H7 (cell line): ENCODE measurements at places on chromosomes 12 and 14. TPM values are rescaled to one million over a fixed set of nuclear protein-coding genes. Genes with fewer than 3 reads are reported as not detected.

DNA sequence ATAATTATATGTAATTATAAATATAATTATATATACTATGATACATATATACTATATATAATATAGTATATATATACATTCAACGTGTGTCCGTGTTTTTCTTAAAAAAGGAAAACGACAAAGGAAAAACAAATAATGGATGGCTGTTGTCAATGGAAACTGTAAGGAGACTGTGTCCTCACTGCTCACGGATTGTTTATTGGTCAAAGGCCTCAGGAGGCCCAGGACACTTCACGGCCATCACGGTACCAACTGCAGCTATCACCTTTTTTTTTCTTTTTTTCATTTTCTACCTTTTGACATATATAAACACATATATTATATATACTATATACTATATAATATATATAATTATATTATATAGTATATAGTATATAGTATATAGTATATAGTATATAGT, 113.4 kb downstream of the SPTSSA start:
- DNase-seq = no peak

Gene SARNP
- 99.1 and 119 TPM in 2 replicates for total RNA-seq

GRCh38 chr12:24421759-24422158, 472.3 kb upstream of the SOX5 start:
- no peak for DNase-seq

DNA sequence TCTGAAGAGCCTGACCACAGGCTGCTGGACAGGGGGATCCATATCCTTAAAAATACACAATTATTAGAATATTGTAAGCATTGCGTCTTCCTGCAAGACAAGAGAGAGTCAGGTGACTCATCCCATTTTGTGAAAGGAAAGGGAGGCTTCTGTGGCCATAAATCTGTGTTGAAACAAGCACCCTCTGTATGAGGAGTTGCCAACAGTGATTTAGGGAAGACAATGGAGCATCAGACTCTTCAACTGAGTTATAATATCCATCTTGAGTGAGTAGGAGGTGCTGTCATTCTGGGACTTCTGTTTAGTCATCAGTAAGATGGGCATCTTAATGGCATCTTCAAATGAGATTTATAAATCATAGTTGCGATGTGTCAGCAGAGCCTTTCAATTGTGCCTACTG, 554.5 kb downstream of the AACS start:
- no peak for DNase-seq

Gene KRT2
- total RNA-seq = not detected in 2 replicates

DNA sequence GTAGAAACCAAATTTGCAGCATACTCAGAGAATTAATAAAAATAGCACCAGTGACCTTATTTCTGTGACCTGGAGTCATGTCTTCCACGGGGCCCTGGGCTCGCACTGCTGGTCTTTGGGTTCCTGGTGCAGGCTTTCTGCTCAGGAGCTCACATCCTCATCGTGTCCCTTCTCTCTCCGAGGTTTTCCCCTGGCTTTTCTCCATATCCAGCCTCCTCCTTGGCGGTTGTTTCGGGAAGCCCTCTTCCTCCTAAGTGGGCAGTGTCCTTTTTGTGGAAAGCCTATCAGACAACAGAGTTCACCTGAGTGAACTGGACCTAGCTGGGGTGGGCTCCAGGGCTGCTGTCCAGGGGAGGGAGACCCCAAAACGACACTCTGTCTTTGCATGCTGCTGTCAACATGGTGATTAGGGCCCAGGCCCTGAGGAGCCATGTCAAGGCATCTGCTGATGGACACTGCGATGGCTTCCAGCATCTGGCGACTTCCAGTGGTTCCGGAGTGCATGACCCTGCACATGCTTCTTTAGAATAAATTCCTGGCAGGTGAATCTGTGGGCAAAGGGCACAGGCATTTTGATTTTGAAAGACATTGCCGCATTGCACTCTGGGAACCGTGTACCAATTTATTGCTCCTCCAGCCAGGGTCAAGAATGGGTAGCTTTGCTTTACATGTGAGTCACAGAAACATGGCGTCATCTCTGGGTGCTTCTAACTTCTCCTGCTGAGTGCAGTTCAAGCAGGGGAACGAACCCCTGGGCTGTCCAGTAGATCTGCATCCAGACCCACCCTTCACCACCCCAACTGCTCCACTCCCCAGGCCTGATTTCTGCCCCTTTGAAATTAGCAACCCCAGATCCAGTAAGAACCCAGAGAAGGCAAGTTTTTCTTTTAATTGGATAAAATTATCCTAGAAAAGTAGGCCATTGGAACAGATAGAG, 136.8 kb downstream of the ADGRD1 start:
- no peak for DNase-seq
